ENCODE measurements at places on chromosomes 2 and 18.
A peak's percentile ranks its signal among the peaks of the same experiment; 100 is the strongest.

GRCh38 chr2:147976102-147976501 lies 44.4 kb downstream of the ORC4 start:
- DNase-seq = no peak

DNA sequence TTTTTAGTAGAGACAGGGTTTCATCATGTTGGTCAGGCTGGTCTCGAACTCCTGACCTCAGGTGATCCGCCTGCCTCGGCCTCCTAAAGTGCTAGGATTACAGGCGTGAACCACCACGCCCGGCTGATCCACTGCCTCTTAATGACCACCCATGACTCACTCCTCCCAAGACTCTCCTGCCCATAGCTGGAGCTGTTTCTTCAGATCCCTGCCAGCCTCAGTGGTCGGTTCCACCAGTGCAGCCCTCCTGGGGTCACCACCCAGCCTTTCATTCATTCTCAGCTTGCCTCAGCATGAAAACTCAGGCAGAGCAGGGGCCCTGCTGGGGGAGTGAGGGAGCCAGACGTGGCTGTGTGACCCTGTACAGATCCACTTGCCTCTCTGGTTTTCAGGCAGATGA lies 12.5 kb downstream of the KCNIP3 start:
- DNase-seq = no peak

- peak; percentile 44 for DNase-seq
These were observed 643.1 kb downstream of the CNTNAP5 start for GRCh38 chr2:124668161-124668560.

- peak; percentile 82 for DNase-seq
These were observed 76.3 kb upstream of the WIPF1 start for GRCh38 chr2:174673876-174674275.

DNA sequence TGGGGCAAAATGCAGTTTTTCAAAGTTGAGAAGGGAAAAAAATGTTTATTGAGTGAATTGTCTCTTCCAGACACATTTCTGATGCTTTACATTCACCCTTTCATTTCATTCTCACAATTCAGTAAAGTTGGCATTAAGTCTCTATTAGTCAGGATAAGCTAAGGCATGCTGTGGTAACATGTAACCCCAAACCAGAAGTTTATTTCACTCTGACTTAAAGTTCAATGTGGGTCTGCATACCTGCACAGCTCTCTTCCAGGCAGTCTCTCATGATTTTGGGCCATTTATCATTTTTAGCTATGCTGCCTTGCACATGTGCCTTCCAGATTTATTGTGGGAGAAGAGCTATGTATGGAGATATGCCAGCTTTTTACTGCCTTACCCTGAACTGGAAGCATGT lies 48.0 kb downstream of the DDX18 start:
- no peak for DNase-seq

DNA sequence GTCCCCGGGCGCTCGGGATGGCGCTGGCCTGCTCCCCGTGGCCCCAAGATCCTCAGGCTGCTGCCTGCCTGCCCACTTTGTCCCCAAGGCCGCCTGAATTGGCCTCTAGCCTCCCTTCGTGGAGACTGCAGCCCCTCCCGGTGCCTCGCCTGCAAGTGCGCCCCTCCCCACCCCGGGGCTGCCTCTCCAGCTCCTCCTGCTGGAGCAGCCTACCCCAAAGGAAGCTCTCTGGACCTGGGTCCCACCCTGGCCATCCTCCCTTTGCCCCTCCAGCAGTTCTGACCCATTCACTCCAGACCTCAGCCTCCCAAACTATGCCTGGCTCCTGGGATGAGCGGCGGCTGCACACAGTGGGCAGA lies 6.2 kb downstream of the ESPNL start:
- DNase-seq = no peak

DNA sequence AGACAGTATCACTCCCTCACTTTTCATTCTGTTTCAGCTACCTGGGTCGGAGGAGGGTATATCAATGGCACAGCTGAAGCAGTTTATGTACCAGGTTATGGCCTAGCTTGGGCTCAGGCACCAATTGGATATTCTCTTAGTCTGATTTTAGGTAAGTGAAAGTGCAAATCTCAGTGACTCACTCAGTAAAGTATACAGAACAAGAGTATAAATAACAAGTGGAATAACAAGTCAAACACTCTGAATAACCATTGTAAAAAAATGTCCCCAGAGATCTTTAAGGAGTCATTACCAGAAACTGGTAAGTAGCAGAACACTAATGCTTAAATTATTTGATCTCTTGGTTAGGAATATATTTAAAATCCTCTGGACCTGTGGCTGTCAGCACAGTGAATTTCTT lies 5.7 kb downstream of the SLC5A7 start:
- no peak for DNase-seq

GRCh38 chr2:3173031-3173430 lies 204.6 kb downstream of the EIPR1 start:
- DNase-seq = no peak

DNA sequence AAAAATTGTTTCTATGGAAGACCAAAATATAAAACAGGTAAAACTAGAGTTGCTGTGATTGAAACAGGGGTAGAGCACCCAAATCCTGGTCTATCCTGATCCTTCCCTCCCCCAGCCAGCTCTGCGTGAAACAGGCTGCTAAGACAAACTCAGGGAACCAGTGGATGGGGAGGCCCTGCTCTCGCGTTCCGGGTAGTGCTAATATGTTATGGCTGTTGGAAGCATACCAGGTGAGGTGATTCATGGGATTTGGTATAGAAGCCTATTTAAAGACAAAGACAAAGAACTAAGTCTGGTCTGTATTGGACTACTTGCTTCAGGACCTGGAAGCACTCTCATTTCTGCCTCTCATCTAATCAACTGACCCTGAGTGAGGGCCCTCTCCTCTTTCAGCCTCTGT lies 63.0 kb upstream of the CCBE1 start:
- DNase-seq = no peak

- DNase-seq = no peak
These were observed 5.7 kb downstream of the DYSF start for GRCh38 chr2:71459084-71459431.

- DNase-seq = peak; percentile 60
These were observed 67.8 kb downstream of the QPCT start for GRCh38 chr2:37412231-37412630.

DNA sequence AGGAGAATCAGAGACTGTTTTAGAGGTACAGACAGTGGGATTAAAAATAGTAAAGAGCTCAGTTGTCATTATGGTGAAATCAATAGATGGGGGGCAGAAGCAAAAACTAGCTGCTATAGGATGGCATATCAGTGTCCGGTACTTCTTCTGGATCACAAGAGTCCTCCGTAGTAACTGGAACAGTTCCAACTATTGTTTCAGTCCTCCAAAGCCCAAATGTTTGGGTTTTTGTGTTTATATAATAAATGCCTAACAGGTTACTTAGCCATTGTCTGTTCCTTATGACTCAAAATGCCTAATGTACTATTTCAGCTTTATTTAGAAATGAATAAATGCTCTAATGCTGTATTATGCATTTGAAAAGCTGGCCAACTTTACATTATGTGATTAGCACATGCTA lies 401.2 kb downstream of the PTH2R start:
- DNase-seq = no peak

Measured in eye (tissue), 1 donor.